ENCODE measurements at places on chromosomes 3 and 15.
A peak's percentile ranks its signal among the peaks of the same experiment; 100 is the strongest.

GRCh38 chr3:125116311-125117080 is 60.7 kb upstream of the HEG1 start:
- no peak for DNase-seq

DNA sequence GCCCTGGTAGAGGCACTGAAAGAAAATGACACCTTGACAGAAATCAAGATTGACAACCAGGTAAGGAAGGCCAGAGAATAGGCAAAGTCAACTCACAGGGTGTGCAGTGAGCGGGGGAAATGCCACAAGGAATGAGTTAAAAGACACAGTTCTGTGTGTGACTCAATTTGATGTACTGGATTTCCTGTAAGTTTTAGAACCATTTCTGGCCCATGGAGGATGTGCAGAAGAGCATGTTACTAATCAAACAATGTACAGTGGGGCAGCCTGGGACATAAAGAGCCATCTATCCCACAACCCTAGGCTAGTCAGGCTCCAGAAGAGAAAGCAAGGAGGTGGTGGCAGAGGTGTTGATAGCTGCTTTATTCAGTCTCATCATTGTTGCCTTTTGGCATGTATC is 31.2 kb upstream of the TMOD3 start:
- no peak for DNase-seq

DNA sequence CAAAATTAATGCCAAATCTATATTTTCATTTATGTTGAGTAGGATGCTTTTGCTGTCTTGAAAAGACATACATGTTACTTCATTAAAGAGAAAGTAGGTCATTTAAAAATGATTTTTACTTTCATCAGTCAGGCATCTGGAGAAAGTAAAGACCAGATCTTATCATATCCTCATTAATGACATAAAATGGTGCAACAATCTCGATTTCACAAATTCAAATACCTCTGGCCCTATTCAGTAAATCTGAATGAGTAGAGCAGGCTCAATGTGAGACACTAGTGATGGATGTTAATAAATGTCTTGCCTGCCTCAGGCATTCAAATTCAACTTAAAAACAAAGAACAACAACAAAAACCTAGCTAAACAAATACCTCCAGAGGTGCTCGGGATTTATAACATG is 714.1 kb downstream of the NAALADL2 start:
- no peak for DNase-seq

DNA sequence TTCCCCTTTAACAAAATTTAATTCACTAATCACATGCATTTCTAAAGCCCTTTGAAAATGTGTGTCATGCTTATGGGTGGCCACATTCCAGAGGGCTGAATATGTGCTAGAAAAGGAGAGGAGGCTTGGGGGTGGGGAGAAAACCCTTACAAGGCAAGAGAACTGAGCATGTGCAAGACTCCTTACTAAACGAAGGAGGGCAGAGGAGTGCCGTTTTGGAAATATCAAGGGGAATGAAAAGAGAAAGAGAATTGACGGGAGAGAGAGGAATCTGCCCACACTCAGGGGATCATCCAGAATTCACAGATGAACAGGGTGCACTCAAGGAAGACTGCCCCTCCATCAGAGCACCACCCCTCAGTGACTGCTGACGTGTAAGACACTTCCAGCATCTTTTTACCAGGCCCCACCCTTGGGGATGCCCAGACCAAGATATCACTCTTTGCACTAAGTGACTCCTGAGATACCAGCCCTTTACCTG is 37.9 kb upstream of the TSC22D2 start:
- DNase-seq, result no peak

DNA sequence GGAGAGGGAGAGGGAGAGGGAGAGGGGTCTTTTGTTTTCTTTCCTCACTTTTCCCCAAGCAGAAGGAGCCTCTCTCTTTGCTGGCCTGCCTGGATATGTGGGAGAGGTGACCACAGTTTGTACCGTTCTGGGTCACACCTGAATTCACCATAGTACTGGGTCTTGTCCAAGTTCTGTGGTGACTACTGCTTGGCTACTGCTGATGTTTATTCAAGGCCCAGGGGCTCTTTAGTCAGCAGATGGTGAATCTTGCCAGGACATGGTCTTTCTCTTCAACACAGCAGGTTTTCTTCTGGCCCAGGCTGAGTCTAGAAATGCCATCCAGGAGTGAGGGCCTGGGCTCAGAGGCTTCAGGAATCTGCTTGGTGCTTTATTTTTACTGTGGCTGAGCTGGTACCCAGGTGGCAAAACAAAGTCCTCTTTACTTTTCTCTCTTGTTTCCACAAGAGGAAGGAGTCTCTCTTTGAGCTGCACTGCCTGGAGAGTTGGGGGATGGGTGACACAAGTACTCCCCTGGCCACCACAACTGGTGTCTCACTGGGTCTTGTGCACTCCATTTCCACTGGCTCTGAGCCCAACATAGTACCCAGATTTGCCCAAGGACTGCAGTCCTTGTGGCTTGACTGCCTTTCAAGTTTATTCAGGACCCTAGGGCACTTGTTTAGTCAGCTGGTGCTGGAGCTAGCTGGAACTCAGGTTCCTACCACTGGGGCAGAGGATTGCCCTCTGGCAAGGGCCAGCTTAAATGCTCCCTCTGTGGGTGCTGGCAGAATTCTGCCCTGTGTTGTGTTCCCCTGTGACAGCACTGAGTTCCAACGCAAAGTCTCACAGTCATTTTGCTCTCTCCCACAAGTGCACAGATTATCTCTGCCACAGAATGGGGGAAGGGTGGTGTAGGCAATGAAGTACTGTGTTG is 16.8 kb upstream of the CCNDBP1 start:
- no peak for DNase-seq

DNA sequence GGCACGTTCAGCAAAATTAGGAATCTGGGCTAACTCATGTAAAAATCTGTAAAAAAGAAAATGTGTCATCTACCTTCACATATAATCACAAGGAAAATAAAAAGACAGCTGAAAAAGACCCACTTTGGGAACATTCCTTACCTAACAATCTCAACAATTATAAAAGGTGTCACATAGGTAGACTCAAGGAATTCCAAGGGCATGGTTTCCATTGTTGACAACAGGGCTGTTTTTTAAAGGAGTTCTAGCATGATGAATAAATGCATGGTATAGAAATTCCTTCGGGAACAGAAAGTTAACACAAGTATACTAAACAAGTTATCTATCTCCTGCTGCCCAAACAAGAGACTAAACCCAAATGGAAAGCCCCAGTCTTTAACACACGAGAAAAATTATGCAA is 184.2 kb downstream of the GREM1 start:
- no peak for DNase-seq

DNA sequence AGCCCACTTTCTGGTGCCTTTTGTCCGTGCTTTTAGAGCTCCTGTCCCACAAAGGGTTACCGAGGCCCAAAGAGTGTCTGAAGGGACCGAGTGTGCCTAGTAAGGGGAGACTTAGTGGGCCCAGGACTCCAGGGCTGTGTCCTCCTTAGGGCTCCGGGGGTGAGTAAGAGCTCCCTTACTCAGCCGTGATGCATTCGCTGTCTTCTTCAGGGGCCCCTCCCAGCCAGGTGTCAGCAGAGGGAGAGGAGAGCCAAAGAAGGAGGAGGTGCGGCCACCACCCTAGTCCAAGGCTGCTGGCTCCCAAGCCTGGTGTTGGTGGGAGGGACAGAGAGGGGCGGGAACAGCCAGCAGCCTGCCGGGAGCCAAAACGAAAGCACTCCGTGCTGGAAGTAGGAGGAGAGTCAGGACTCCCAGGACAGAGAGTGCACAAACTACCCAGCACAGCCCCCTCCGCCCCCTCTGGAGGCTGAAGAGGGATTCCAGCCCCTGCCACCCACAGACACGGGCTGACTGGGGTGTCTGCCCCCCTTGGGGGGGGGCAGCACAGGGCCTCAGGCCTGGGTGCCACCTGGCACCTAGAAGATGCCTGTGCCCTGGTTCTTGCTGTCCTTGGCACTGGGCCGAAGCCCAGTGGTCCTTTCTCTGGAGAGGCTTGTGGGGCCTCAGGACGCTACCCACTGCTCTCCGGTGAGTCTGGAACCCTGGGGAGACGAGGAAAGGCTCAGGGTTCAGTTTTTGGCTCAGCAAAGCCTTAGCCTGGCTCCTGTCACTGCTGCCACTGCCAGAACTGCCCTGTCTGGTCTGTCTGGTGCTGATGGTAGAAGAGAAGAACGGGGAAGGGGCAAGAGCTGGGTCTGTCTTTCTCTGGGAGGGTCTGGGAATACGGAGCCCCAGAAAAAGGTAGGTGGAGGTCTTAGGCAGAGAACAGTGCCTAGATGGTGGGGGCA is at the start of gene IL17RC:
Gene IL17RC, plus strand, starts transcription at position 365 of the 947 bp plus-strand sequence. Its CDS starts 218 bp downstream, at position 583.
- no peak for DNase-seq

- no peak for DNase-seq
Observed at GRCh38 chr3:120503727-120504616, 53.2 kb upstream of the FSTL1 start.

- DNase-seq, result no peak
Observed at GRCh38 chr15:79682285-79682684, 214.5 kb downstream of the MTHFS start.

DNA sequence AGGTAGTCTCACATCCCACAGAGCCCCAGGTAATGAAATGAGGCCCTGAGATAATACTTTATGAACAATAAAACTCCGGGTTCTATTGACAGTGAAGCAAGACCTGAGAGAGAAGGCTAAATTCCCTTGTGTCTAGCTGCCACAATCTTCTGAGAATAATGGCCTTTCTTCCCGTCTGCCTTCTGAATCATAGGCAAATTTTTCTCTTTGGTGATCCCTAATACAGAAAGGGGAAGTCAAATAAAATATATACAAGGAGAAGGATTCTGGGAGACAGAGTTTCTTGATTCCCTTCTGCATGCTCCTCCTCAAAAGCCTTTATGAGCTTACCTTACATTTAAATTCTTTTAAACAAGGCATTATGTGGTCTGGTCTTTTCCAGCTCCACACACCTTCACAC is 29.9 kb upstream of the CCR2 start:
- DNase-seq, result no peak

DNA sequence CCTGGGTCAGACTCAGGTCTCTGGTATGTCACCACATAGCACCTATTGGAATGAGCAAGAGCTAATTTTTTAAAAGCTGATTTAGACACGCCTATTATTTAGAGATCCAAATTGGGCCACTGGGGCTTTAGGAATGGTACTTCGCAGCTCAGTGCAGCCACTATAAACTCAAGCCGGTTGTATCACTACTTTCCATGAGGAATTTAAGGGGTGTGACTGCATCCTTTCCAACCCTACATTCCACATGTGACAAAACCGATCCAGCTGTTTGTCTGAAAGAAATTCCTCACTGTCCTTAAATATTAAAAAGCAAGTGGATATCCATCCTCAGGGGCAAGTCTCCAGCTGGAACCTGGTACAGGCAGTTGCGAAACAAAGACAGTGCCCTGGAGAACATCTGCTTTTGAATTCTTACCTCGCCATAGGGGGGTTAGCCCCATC is 12.8 kb downstream of the VGLL3 start:
- DNase-seq, result no peak

- DNase-seq, result no peak
Observed at GRCh38 chr3:89113893-89114840, 6.7 kb downstream of the EPHA3 start.

DNA sequence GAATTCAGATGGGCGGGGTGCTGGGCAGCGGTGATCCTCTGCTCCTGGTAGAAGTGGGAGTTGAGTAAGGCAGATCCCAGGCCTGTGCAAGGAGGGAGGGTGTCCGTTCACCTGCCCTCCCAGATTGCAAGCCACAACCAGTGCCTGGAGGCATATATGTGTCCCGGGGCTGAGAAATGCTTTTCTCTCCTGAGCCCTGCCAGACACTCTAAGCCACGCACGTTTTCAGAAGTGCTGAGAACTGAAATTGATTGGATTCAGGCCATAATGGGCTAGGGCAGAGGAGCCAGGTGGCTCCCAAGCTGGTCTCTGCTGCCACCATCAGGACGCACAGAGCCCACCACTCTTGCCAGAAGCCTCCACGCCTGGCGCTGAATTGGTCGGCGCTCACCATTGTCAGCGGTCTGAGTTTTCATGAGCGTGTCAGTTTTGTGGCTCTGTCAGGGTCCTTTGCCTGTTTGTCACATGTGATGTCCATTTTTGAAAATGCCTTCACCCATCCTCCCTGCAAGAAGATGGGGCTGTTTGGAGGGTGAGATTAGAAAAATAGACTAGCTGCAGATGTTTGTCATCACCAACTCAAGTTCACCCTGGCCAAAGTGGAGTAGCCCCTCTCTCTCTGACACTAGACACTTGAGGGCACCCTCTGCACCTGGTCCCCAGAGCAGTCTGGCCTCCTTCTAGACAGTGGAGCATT is 15.4 kb upstream of the BFSP2 start:
- DNase-seq, result peak; percentile 14

GRCh38 chr3:73611176-73611575 is 13.6 kb downstream of the PDZRN3 start:
- no peak for DNase-seq

- DNase-seq, result no peak
Observed at GRCh38 chr15:63186065-63186464, 3.3 kb upstream of the RAB8B start.

DNA sequence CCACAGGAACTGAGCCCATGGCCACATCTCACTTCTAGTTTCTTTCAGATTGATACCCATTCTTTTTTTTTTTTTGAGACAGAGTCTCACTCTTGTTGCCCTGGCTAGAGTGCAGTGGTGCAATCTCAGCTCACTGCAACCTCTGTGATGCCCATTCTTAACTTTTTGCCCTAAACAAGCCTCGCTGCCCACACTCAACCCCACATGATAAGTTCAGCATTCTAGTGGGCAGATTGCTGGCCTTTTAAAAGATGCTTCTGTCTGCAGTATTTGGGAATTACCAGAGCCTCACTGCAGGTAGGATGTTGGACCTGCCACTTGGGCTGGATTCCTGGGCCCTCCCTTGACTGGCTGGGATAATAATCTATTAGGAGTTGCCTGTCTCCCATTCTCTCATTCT is 51.0 kb downstream of the TRANK1 start:
- DNase-seq, result no peak

DNA sequence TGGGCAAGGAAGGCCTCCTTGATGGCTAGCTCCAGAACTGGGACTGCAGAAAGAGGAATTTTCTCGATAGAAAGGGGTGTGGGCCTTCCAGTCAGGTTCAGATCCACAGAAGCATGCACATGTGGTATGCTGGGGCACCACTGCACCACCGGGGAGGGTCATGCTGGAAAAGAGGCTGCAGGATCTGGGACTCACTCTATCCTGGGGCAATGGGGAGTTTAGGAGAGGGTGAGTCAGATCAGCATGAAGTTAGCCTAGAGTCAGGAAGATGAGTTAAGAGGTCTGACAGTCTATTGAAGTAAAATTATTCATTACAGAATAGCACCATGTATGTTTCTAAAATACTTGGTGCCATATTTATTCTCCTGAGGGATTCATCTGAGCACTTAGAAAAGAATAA is 130.2 kb upstream of the TOPAZ1 start:
- no peak for DNase-seq

GRCh38 chr3:140494970-140495369 is 182.9 kb upstream of the TRIM42 start:
- DNase-seq, result no peak

GRCh38 chr3:152061296-152061695 is 187.9 kb downstream of the SUCNR1 start:
- no peak for DNase-seq

GRCh38 chr15:80437334-80437891 is 33.2 kb downstream of the ARNT2 start:
- no peak for DNase-seq

GRCh38 chr15:40584191-40584590 is 9.9 kb upstream of the KNL1 start:
- DNase-seq, result no peak

GRCh38 chr3:157452097-157452496 is 15.4 kb downstream of the PTX3 start:
- DNase-seq, result no peak

- DNase-seq, result no peak
Observed at GRCh38 chr3:194206320-194206719, 70.4 kb downstream of the HES1 start.

- DNase-seq, result no peak
Observed at GRCh38 chr3:197420115-197420514, 121.7 kb upstream of the DLG1 start.

GRCh38 chr3:126704494-126705214 is 614 bp downstream of the CHCHD6 start:
- DNase-seq, result no peak
